ENCODE measurements at places on chromosomes 2 and 18.

DNA sequence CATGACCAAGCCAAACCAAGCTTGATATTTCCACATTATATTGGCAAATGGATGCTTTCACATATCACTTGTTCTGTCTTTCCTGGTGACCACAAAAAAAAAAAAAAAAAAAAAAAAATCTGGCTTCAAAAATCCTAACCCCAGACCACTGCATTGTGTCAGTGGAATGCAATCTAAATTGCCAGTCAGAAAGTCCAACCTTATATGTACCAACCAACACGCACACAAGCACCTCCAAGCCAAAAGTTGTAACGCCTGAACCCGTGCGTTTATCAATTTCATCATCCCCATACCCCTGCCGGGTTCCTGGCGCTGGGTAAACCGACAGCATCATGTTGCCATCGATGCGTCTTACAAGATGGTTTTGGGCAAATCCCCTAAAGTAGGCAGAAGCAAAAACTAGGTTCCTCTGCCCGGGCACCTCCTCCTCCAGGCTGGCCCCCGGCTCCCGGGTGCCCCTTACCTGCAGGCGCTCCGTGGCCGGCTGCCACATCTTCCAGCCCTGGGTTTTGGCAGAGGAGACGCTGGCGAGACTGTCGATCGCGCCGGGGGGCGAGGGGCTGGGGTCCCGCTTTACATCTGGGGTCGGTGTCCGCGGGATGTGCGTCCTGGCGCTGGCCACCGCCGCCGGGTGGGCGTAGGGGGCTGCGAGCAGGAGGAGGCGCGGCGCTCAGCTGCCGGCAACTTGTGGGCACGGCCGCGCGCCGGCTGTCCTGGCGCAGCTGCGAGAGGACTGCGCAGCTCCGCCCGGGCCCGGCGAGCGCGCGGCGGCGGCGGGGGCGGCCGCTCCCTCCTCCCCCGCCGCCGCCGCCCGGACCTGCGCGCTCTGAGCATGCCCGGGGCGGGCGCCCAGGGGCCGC is at the start of gene PID1:
PID1 (minus strand) TSS at position 737 of the 860 bp plus-strand sequence; CDS start at position 493, 244 bp downstream.
- no peak for DNase-seq

GRCh38 chr18:24078391-24078790 is 60.5 kb upstream of the CABYR start:
- DNase-seq, result no peak

GRCh38 chr2:167190053-167190452 is 301.8 kb downstream of the XIRP2 start:
- no peak for DNase-seq

DNA sequence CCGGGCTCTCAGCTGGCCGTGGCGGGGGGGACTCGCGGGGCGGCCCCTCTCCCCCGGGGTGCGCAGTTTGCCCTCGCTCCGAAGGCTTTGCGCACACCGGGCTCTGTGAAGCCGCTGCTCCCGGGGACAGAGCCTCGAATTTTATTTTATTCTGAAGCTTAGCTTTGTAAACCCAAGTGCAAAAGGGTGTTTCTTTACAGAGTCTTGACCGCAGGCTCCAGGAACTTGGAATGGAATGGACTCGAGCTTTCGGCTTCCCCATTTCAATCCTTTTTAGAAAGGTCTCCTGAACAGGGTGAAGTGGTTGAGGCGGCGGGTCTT is 2.0 kb downstream of the GALR1 start:
- no peak for DNase-seq

DNA sequence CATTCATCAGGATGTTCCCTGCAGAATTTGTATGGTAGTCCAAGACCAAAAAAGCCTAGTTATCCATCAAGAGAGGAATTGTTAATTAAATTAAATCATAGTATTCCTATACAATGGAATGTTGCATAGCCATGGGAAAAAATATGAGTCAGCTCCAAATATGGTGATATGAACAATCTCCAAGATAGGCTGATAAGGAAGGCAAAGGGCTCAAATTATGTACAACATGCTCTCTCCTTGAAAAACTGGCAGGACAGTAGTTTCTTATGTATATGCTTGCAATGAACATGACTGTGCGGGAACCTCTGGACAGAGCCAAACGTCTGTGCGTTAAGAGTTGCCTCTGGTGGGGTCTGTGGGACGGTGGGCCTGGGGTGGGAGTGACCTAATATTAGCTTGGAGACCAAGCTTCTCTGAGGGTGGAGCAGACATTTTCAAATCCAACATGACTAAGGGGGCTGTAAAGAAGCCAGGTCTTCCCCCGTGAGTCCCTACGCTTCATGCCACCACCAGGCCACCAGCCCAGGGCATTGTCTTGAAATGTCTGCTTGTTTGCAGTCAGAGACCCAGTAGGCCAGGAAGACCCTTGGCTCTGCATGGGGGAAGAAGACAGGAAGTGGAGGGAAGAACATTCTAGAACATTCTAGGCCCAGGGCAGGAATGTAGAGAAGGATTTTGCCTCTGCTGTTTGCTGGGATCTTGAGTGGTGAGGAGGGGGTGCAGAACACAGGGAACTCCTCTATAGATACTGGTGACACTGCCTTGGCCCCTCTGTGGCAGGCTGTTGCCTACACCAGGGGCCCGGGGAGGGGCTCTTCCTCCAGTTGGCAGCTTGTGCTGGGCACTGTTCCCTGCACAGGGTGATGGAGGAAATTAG is 244.0 kb upstream of the HS6ST1 start:
- no peak for DNase-seq

DNA sequence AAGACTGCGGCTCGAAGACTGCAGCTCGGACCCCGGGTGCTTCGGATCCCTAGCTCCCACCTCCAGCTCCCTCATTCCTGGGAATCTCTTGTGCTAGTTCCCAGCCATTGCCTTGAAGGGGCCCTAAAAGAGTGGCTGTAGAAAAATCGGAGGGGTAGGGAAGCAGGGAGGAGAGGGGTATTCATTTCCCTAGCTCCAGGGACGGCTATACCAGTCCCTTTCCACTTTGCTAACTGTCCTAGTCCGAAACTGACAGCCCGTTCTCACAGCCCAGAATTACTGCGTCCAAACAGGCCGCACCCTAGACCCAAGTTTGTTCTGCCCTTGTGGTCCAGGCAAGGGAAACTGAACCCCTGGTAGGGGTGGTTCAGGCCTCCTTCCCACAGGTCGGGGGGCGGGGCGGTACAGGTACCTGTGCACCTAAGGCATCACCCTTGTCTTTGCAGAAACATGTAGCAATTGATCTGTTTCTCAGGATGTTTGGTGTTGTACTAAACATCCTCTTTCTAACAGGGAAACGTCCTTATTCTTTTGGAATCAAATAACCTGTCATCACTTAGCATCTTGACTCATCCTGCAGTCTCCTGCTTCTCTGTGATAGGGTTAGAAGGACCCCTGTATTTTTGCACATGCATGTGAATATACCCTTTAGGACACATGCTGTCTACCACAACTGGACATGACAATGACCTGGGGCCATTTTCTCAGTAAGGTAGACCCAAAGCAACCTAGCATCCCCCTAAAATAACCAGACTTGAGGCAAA is 4.0 kb downstream of the EMX1 start:
- no peak for DNase-seq

DNA sequence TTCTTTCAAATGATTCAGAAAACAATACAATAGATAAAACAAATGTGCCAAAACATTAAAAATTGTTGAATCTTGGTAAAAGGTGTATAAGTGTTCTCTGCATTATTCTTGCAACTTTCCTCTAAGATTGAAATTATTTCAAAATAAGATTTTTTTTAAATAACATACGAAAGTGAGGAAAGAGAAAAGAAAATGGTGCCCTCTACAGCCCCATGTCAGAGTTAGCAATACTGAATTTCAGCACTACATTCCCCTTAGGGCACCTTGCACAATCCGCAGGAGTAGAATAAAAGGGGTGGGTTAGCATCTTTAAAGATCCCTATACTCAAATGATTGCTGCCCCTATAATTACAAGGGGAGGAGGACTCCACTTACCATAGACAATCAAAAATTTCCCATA is 433.7 kb downstream of the BCL11A start:
- DNase-seq, result no peak

GRCh38 chr18:23198217-23198845 is 63.0 kb downstream of the CABLES1 start:
- DNase-seq, result no peak

- DNase-seq, result no peak
These were observed 421.0 kb downstream of the ZNF521 start for GRCh38 chr18:24930971-24931370.

GRCh38 chr2:181546086-181546485 is 88.9 kb downstream of the ITGA4 start:
- no peak for DNase-seq

GRCh38 chr2:203891474-203891873 is 23.9 kb downstream of the CTLA4 start:
- DNase-seq, result no peak

- DNase-seq, result no peak
These were observed 249.4 kb upstream of the HS6ST1 start for GRCh38 chr2:128568106-128568505.

Data from GM04503 (cell line).